ENCODE measurements at places on chromosomes 1 and 21.

DNA sequence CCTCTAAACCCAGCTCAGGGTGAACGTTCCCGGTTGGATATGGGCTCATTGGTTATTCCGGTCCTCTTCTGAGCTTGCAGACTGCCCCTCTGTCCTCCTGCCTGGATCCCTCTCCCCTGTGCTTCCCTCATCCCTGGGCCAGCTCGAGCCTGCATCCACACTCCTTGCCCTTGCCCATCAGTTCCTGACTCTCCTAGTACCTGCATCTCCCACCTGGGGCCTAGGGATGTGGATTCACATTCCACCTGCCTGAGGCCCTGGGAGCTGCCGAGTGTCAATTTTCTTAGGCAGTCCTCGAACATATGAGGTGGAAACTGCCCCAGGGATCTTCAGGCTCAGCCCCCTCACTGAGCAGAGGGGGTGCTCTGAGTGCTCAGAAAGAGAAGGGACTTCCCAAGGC, 252.2 kb downstream of the GRIK3 start:
- no peak for DNase-seq

GRCh38 chr1:183552891-183553290, 37.4 kb downstream of the NCF2 start:
- DNase-seq, result no peak

- no peak for DNase-seq
Measured at GRCh38 chr1:184716158-184716557, 38.5 kb downstream of the EDEM3 start.

GRCh38 chr1:185969524-185969991, 235.4 kb downstream of the HMCN1 start:
- DNase-seq, result no peak

DNA sequence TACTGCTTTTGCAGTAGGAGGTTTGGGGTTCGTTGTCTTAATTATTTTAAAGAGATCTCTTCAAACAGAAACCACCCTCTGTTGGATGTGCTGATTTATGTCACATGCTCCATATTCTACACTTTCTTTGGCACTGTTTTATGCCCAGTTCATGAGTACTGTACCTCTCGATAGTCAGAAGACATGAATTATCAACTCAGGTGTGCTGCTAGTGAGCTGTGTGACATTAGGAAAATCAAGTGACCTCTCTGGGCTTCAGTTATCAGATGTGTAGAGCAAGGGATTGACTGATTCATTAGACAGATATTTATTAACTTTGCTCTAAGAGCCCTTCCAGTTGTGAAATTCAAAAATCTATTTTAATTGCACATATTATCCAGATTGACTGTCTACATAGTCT, 2.1 kb upstream of the AHCTF1 start:
- DNase-seq, result no peak

- no peak for DNase-seq
Measured at GRCh38 chr1:79827446-79827845, 820.9 kb upstream of the ADGRL4 start.

DNA sequence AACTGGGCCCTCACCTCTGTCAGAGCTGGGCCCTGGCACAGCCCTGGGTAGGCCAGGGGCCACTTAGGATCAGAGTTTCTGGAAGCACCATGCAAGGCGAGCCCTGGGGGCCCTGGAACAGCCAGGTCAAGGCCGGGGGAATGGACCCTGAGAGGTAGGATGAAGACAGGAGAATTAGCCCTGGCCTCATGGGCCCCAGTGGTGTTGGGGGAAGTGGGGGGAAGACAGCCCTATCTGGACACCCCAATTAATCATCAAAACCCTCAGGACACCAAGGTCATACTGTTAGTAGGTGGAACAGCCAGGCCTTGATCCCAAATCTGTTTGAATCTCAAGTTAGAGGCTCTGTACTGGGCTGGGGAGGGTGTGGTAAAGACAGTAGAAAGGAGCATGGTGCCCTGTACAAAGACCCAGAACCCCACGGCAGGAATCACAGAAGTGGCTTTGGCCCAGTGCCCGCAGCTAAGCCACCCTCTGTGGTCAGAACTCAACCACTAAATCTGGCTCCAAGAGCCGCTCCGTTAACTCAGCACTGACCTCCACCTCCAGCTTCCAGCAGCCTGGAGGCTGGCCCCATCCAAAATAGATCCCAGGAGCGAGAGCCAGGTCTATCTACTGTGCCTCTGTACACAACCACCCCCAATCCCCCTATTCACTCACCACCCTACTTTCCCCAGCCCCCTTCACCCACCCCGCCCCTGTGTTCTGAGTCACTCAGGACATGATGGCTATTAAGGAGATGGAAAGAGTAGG, 14.0 kb upstream of the TRIM63 start:
- DNase-seq, result no peak

GRCh38 chr1:4986306-4986705, 331.9 kb downstream of the AJAP1 start:
- DNase-seq, result no peak

GRCh38 chr1:54017979-54018378, at the start of gene LDLRAD1:
Gene LDLRAD1, minus strand, starts transcription at chr1:54018186. Its CDS starts 74 bp downstream, at chr1:54018112.
- DNase-seq, result no peak

- no peak for DNase-seq
Measured at GRCh38 chr1:146013559-146013922, 8.0 kb downstream of the HJV start.

DNA sequence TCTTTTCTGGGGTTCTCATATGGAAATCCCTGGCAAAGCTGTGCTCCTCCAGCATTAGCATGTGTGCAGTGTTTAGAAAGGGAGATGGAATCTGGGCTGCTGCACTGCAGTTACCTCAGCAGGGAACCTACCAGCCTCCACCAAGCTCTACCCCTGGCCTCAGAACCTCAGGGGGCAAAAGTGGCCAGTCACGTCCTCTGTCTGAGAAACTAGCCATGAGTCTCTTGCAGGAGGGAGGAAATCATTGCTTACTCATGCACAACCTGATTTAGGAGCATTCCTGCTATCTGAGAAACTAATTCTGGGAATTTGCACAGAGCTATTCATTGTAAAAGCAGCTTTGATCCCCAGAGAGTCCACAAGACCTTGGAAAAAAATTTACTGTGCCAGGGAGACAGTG, 80.6 kb upstream of the IPO9 start:
- DNase-seq, result no peak

DNA sequence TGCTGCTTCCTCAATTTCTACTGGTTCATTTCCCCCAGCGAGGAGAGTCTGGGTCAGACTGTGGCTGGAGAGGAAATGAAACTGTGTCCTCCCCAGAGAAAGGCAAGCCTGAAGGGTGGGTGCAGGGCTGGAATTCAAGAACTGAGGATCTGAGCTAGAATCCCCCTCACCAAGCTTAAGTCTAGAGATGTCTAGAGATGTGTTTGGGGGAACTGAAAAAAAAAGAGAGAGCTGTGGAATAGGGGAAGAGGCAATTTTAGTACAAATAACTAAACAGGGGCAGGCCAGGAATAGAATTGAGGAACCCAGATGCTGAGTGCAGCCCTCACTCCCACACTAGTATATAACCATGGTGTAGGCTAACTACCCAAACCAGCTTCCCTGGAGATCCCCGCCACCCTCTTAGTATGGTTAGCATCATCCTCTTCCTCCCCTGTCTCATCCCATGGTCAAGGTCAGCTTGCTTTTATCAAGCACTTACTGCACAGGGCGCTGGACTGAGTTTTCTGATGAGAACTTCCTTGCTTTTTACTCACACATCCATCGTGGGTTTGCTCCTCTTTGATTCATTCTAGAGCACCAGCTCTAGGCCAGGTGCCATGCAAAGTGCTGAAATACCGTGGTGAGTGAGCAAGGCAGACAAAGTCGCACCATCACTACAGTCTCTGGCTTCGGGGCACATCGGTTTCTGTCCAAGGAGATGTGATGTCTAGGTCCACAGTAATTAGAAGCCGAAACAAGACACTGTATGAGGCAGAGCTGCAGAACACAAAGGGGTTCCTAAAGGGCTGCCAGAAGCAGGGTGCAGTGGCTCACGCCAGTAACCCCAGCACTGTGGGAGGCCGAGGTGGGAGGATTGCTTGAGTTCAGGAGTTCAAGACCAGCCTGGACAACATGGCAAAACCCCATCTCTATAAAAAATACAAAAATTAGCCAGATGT, 112.9 kb upstream of the IPO9 start:
- DNase-seq, result no peak

GRCh38 chr1:246265481-246265880, 241.6 kb downstream of the SMYD3 start:
- no peak for DNase-seq

GRCh38 chr1:184606786-184607185, 147.9 kb downstream of the EDEM3 start:
- no peak for DNase-seq

DNA sequence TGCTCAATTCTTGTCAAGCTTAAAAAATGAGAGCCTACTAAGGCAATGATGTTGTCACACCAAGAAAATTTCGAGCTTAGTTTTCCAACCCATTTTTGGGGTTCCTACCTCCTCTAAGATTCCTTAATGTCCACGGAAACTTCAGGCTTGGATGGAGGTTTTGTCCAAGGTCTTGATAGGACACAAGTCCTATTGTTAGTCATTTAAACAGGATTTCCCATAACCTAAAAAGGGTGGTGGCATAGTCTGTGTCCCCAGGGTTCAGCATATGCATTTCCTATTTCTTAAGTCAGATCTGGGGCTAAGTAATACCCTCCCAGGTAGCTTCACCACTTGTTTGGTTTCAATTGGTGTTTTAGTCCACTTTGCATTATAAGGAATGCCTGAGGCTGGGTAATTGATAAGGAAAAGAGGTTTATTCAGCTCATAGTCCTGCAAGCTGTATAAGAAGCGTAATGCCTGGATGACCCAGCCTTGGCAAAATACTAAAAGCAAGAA, 10.9 kb upstream of the PADI2 start:
- DNase-seq, result no peak

DNA sequence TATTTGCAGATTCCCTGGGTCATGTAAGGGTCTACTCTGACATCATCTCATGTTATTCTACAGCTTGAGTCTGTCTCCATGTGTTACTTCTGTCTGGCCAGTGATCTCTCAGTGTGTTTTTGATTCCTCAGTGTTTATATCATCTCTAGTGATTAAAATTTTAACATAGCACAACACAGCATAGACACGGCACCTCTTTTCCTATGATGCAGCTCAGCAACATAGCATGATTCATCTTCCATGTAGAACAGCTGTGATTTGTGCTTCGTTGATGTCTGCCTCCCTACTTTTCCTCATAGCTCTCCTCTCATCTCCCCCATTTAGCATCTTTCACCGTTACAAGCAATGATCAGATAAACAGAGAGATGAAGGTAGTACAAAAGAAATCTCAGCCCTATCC, 163.9 kb upstream of the DPT start:
- DNase-seq, result no peak

- DNase-seq, result no peak
Measured at GRCh38 chr1:57674801-57675200, 250.9 kb upstream of the DAB1 start.

DNA sequence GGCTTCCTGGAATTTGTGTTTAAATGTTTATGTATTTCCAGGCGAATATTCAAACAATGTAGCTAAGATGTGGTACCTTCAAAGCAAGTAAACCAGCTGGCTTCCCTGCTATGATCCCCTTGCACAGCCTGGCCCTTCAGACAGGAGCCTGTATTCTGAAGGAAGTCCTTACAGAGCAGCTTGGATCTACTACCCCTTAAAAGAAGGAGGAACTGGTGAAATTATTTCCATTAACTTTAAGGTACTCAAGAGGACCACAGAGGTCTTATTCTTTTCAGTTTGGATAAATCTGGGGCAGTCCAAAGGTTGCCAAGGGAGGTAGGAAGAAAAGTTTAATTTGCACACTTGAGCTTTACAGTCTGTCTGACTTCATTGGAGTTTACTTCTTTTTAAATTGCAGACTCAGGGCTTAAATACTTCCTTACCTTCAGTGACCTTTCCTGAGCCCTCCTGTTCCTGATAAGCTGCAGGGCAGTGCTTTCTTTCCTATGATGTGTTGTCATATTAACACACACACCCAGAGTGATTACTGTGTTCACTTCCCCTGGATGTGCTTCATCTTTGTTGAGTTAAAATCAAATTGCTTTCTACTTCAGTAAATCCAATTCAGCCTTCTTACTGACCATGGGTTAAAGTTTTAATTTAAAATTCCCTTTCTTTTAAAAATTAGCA, 40.5 kb downstream of the DISC1 start:
- DNase-seq, result no peak

DNA sequence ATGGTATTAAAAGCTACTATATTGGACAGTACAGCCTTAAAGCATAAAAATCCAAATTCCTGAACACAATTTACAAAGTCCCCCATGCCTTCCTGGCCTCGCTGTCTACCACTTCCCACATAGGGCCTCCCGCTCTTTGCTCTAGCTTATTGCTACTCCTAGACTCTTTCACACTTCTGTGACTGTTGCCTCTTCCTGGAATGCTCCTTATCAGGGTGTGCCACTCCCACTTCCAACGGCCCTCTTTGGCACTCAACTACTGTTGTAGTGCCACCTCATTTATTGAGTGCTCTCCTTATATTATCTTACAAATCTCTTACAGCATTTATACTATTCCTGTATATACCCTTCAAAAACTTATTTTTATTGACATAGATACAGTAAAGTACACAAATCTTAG, 4.8 kb downstream of the SARS1 start:
- no peak for DNase-seq

DNA sequence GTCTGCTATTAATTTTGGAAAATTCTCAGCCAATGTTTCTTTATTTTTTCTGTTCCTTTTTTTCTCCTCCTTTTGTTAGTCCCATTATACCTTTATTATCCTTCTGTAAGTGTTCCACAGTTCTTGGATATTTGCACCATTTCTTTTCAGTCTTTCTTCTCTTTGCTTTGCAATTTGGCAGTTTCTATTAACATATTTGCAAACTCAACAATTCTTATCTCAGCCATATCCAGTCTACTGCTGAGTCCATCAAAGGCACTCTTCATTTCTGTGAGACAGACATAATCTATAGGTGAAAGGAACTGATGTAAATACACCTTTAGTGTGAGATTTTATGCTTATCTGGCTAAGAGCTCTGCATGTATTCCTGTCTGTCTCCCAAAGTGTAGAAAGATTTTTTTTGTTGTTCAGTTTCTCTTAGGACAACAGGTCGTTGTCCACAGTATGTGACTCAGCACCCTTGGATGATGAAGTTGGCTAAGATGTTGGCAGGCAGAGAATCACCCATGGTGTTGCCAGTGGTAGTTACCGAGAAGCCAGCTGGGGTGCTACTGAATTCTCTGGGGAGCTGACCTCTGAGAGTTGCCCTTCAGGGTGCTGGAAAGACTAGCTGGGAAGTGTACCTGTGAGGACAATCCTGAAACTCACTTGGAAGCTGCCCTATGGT, 38.4 kb downstream of the LEPR start:
- DNase-seq, result no peak

DNA sequence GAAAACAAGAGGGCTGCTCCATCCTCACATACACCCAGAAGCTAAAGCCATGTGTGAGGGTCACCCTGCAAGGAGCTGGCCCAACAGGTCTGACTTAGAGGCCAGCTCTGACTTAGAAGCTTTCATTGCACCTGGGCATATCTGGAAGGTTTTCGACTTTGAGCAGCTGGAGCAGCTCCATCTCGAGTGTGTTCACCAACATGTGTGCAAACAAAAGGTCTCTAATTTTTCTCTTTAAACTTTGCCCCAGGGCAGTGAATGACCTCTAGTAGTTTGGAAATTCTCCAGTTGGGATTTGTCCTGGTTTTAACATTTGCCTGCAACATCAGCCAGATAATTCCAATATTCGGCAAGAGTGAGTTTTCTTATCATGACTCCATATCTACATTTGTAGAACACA, 108.3 kb downstream of the TNR start:
- DNase-seq, result no peak
